Activated gamma-delta T cell treated with Interleukin-2 at 50 U/mL for 16 hours (primary cell): ENCODE measurements at places on chromosomes 4 and X.

DNA sequence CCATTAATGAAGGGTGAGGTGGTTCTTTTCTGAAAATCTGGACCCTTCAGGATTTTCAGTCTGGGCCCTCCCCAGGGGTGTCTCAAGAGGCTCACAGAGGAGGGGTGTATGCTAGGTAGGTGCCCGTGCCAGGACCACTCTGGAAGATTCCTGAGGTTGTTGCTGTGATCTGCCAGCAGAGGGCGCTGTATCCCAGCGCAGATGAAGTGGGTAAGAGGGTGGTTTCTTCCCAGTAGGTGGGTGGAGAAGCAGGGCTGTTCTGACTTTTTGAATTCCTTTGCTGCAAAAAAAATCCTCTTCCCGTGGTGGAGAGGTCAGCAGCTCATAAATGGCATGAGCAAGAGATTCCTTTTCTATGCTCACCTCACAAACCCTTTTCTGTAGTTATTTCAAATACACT, 51.1 kb downstream of the SCML1 start:
- DNase-seq, result peak; percentile 26

- no peak for DNase-seq
Measured at GRCh38 chrX:150651906-150652305, 41.3 kb upstream of the MTMR1 start.

DNA sequence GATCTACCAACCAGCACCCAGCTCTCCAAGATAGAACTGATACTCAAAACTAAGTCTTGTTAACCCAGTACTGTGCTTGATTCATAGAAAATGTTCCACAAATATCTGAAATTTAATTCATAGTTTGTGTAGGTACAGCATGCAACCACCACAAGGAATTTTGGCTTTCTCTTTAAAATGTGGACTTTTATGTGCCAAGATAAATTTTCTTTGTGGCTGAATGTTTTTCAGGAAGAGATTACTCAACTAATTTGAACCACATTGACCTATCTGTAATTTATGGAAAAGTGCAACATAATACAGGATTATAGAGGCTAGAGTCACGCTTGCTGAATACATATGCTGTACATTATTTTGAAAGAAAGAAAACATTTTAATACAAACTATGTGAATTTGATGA, 730.8 kb downstream of the IL1RAPL1 start:
- no peak for DNase-seq

DNA sequence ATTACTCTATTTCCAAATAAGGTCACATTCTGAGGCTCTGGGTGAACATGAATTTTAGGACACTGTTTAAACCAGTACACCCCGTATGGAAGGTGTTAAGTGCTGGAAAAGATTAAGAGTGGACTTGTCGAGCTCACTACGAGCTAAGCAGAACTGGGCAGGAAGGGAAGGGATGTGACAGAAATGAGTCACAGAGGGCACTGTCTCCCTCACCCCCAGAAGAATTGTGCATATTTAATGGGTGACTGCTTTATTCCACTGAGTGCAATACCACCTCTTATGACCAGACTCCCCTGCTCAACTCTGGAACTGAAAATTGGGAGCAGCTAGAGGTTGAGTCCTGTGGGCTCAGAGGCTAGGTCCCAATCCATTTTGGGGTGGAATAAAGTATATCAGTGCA, 187.4 kb upstream of the RPS6KA3 start:
- DNase-seq, result no peak

- DNase-seq, result no peak
Measured at GRCh38 chr4:2827071-2827873, 16.4 kb upstream of the ADD1 start.

DNA sequence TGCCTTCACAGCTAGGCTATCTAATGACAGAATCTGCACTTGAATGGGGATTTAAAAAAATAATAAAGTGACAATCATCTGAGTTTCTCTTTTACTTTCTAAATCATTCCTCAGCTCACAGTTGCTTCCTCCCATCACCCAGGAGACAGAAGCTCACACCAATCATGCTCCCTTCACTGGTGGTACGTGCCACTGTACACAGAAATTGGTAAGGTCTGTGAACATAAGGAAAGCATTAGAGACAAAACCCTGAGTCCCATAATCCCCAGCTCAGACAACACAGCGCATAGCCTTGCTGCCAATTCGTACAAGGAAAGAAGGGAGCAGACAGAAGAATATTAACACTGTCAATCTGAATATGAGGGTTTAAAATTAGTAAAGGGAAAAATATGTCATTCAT, 133.1 kb downstream of the IDS start:
- no peak for DNase-seq

DNA sequence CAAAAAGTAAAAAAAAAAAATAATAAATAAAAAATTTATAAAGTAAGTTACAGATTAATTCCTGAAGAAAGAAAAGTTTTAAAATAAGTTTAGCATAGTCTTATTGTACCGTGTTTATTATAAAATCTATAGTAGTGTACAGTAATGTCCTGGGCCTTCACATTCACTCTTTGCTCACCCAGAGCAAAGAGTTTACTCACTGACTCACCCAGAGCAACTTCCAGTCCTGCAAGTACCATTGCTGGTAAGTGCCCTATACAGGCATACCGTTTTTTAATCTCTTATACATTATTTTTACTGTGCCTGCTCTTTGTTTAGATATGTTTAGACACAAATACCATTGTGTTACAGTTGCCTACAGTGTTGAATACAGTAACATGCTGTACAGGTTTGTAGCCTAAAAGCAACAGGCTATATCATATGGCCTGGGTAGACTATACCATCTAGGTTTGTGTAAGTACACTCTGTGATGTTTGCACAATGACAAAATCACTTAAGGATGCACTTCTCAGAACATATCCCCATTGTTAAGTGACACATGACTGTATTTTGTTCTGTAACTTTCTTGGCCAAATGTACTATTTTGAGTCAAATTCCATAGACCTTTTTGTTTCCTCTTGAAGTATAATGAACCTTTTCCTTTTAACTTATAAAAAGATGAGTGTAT, 199.0 kb upstream of the NUDT6 start:
- no peak for DNase-seq

DNA sequence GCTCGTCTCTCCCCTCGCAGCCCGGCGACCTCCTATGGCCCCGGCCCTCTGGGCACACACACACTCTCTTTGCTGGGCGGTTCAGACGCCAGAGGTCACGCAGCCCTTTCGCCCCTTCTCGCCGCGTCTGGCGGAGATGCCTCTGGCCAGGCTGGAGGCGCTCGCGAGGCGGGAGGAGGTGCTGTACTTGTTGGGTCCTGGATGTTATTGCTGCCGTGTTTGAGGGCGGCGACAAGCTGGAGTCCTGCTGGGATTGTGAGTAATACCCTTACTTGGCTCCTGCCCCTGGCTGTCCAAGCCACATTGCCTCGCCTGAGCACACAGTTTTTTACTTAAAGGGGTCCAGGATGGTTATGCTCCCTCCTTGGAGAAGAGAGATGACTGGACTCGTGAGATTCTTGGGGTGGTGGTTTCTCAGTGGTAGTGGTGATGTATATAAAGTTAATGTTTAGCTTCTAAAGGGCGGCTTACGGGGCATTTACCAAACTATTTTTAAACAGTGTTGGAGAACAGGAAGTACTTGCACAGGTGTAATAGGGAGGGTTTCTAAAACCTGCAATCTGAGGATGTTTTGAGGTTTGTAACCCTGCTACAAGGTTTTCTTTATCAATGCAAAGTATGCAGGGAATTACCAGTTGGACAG, 572 bp downstream of the USP53 start:
- peak; percentile 45 for DNase-seq

DNA sequence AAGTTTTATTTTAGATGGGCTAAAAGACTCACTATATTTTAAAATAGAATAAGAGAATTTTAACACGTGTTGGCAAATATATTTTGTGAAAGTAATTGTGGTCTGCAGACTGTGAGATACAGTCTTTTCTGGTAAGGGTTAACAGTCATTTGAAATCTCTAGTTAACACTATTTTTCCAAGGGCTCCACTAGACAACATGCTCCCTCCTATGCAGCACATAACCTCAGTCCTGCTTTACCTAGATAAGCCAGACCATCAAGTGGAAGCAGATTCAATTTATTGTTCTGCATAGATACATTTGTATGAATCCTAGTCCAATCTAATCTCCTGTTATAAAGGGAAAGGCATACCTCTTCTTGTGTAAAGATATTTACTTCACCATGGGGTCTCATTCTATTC, 133.2 kb upstream of the CT83 start:
- DNase-seq, result no peak

DNA sequence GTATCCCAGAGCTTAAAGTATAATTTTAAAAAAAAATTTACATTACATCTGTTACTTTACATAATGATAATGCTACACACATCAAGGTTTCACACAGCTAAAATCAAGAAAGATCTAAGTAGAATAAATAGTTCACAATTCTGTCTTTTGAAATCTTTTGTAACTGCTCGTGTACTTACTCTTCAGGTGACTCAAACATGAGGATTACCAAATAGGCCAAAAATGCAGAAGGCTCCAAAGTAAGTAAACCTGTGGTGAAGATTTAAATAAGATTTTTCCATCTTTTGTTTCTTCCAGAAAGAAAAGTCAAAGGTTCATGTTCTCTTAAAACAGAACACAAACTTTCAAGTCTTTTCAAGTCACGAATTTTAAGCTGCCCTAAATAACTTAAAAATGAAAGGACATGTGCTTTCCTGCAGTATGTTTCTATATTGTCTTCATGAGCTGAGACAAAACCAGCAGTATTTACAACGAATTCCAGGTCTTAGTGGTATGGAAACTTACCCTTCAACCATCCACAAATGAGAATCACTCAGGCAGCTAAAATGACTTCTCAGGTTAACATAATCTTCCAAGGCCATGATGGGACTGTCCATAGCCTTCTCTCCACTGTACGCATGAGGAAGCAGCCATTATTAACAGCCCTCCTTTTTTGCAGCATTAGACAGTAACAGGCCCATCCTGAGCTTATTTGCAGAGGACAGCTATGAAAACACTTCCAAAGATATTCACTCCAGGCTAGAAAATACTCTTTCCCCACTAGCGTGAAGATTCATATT, 172.8 kb upstream of the EDNRA start:
- no peak for DNase-seq

DNA sequence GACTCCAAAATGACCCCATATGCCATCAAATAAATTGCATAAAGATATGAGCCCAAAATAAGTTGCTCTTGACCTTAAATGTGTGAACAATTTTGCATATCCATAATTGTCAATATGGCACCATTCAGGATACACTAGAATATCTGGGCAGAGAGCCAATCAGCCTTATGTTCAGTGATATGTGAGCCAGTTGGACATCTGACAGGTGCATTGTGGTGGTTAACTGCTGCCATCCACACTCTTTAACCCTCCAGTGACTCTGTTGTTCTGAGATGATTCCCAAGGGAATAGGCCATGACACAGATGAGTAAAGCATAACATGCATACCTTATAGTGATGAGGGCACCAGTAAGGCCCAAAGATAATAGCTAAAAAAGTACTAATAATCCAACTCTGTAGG, 500.1 kb downstream of the PCDH18 start:
- no peak for DNase-seq

- DNase-seq, result no peak
Measured at GRCh38 chr4:188299161-188299560, 159.9 kb downstream of the TRIML1 start.

DNA sequence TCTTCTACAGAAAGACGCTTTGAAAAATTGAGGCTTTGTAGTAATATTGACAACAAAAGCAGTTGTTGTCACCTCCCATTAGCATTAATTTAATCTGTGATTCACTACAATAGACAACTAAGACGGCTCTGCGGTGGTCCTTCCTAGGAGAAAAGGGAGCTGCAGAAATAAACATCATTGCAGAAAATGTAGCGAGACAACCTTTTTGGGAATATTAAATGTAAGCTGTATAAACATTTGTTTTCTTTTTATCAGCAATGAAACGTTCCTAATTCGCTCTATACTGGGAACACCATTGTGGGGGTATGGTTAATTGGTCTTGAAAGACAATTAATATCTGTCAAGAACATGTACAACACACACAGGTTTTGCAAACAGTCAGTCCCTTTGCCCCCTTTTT, 583.3 kb upstream of the TENM3 start:
- DNase-seq, result no peak

GRCh38 chr4:87620491-87620890, 12.2 kb downstream of the DSPP start:
- no peak for DNase-seq

GRCh38 chr4:11881364-11881763, 452.7 kb upstream of the HS3ST1 start:
- no peak for DNase-seq

- DNase-seq, result peak; percentile 7
Measured at GRCh38 chr4:108342325-108342970, 173.7 kb upstream of the LEF1 start.

GRCh38 chrX:25596921-25597320, 541.2 kb upstream of the MAGEB18 start:
- DNase-seq, result no peak

- DNase-seq, result no peak
Measured at GRCh38 chr4:106430797-106431196, 62.2 kb upstream of the GIMD1 start.

- no peak for DNase-seq
Measured at GRCh38 chrX:70455366-70456202, 10.9 kb downstream of the DLG3 start.

DNA sequence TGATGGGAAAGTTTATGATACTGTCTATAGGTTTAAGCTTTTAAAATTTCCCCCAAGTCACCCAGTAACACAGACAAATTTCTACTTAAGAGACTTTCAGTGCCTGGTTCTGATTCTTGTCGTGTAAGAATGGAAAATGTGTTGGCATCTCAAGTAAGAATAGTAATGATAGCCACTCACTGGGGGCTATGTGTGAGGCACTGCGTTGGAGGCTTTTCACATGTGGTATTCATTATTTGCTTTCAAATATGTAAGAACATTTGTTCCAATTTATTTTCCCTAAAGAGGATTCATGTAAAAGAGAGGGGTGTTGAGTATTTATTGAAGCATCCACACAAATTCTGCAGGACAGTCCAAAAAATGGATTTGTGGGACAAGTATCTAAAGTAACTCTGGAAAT, 143.6 kb downstream of the FNIP2 start:
- DNase-seq, result no peak

DNA sequence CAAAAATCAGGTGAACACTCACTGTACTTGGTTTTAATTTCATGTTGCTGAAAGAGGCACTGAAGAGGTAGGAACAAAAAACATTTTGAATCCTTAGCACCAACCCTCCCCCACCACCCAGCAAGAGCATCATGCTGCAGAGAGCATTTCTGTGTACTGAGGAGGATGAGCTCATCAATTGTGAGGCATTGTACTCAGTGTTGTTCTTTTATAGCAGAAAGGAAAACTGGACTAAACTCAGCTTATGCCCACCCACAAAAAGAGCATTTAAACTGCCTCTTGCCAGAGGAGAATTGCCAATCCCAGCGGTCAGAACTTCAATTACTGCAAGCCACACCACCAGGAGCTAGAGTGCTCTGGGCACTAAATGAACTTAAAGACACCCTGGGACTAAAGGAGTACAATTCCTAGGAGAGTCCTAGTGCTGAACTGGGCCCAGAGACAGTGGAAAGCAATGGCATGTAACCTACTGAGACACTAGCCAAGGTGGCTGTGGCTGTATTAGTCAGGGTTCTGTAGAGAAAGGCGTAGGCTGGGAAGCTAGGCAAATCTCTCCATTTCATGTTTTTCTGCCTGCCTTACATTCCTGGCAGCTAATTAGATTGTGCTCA, 280.7 kb upstream of the KLHL4 start:
- no peak for DNase-seq

GRCh38 chrX:45756557-45756956, 555.9 kb upstream of the DIPK2B start:
- DNase-seq, result no peak

- no peak for DNase-seq
Measured at GRCh38 chr4:77433418-77433733, 172.2 kb upstream of the CXCL13 start.

- DNase-seq, result no peak
Measured at GRCh38 chrX:65755786-65756185, 88.3 kb downstream of the MSN start.

- DNase-seq, result no peak
Measured at GRCh38 chr4:156970501-156971164, 966 bp downstream of the PDGFC start.
